Placental pericyte (primary cell): ENCODE measurements at places on chromosomes 5 and 9. TPM values are rescaled to one million over a fixed set of nuclear protein-coding genes. Genes with fewer than 3 reads are reported as not detected.

The JADE2 gene
- 58.2 and 79.6 TPM in 2 replicates for total RNA-seq

The SH3TC2 gene
- total RNA-seq, result 0.44 and 10.6 TPM in 2 replicates

The IL9 gene
- not detected in 2 replicates for total RNA-seq

The LHX6 gene
- under 0.01 TPM in 1 of 2 replicates, not detected in the other for total RNA-seq

The IL3 gene
- total RNA-seq, result not detected in 2 replicates

The NR4A3 gene
- total RNA-seq, result 0.22 and 0.43 TPM in 2 replicates

The FBXW2 gene
- 28.9 and 31.5 TPM in 2 replicates for total RNA-seq

The FBP2 gene
- not detected in 2 replicates for total RNA-seq

The CTSV gene
- 0.44 TPM in 1 of 2 replicates, not detected in the other for total RNA-seq

The FGF1 gene
- total RNA-seq, result 0.44 and 4.7 TPM in 2 replicates

The CDC20B gene
- not detected in 2 replicates for total RNA-seq

The FBXO10 gene
- total RNA-seq, result 12.0 and 37.6 TPM in 2 replicates

The KIF24 gene
- total RNA-seq, result 0.66 and 9.9 TPM in 2 replicates

The FGF10 gene
- total RNA-seq, result not detected in 2 replicates

The NOTCH1 gene
- total RNA-seq, result 30.4 and 32.9 TPM in 2 replicates

The WDR38 gene
- not detected in 2 replicates for total RNA-seq

The PCDHB14 gene
- total RNA-seq, result 0.29 and 0.44 TPM in 2 replicates

The SGCD gene
- 0.88 and 2.9 TPM in 2 replicates for total RNA-seq

The CDH9 gene
- not detected in 2 replicates for total RNA-seq

The SPATA31C2 gene
- not detected in 2 replicates for total RNA-seq

The ATP6V1G1 gene
- 140 and 211 TPM in 2 replicates for total RNA-seq

The OSTF1 gene
- total RNA-seq, result 20.8 and 45.4 TPM in 2 replicates

The RASEF gene
- 0.44 and 0.57 TPM in 2 replicates for total RNA-seq

The AK8 gene
- 0.14 and 0.66 TPM in 2 replicates for total RNA-seq

The CARD6 gene
- total RNA-seq, result 6.6 and 11.6 TPM in 2 replicates

The LVRN gene
- total RNA-seq, result 0.66 and 1.4 TPM in 2 replicates

The IFNB1 gene
- total RNA-seq, result not detected in 2 replicates

The AK1 gene
- 23.2 and 39.1 TPM in 2 replicates for total RNA-seq

The WDR31 gene
- 0.43 and 1.3 TPM in 2 replicates for total RNA-seq

The GAS1 gene
- total RNA-seq, result 10.3 and 12.6 TPM in 2 replicates

The PIP5K1B gene
- total RNA-seq, result under 0.01 TPM in 2 replicates

The GBGT1 gene
- total RNA-seq, result 1.6 and 10.3 TPM in 2 replicates

The ZNF483 gene
- 0.44 and 0.86 TPM in 2 replicates for total RNA-seq

The PCDHB9 gene
- total RNA-seq, result 0.14 TPM in 1 of 2 replicates, not detected in the other

The ZNF782 gene
- 2.8 and 3.0 TPM in 2 replicates for total RNA-seq

The IFNA13 gene
- not detected in 2 replicates for total RNA-seq

The CCDC187 gene
- total RNA-seq, result not detected in 2 replicates

The TMED7 gene
- 250 and 283 TPM in 2 replicates for total RNA-seq

The MEIKIN gene
- not detected in 2 replicates for total RNA-seq

The SHOC1 gene
- total RNA-seq, result under 0.01 and 0.14 TPM in 2 replicates
